Activated CD8-positive, alpha-beta memory T cell treated with anti-CD3 and anti-CD28 coated beads, Interleukin-2, amount 50 U/mL, for 4 hours (primary cell): ENCODE measurements at places on chromosomes 5 and 9.

- no peak for DNase-seq
These were observed 76.7 kb downstream of the ITGA1 start for GRCh38 chr5:52864371-52864770.

DNA sequence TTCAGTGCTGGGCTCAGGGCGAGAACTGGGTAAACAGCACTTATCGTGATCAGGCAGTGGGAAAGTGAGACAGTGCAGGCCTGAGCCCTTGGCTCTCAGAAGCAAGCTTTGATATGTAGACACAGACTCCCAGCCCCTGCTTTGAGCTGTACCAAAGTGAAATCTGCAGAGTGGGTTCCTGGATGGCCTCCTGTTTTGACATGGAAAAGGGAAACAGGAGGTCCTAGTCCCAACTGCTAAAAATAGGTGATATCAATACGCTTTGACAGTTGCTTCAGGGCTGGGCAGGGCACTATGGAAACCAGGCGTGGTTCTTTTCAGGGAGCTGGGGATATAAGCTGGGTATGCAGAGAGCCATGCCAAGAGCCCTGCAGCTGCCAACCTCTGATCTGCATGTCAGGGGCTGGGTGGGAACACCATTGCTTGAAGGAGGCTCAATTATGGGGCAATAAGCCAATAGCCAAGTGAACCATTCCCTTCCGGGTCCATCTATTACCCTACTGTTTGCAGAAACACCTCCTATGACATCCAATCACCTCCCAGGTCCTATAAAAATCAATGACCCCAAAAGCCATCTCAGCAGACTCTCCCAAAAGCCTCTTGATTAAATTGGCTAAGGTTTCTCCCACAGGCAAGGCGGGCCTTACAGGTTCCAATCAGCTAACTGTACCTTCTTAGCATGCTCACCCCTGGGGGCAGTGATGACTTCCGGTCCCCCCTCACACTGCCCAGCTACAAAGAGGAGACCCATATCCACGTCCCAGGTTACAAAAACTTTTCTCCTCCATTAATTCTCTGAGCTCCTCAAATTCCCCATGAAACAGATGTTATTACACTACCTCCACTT lies 45.8 kb downstream of the EPB41L4B start:
- no peak for DNase-seq

GRCh38 chr9:109468927-109469326 lies 29.2 kb downstream of the PTPN3 start:
- no peak for DNase-seq

DNA sequence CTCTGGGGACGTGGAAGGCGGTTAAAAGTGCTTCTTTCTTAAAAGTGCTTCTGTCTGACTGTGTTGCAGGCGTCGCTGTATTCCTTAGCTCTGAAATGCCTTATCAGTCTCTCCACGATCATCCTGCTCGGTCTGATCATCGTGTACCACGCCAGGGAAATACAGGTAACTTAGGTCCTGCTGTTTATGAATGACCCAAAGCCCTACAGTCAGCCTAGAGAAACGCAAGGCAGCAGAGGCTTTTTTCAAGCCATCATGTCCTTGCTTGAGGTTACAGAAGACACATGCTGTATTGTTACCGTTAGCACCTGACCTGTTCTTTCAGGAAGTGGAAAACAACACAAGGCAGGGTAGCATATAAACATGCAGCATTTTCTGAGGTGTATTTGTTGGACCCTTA lies 2.0 kb downstream of the KCNN2 start:
- no peak for DNase-seq

GRCh38 chr5:75051217-75051751 lies 1.1 kb downstream of the GCNT4 start:
- peak; percentile 50 for DNase-seq

- DNase-seq = no peak
These were observed 1.3 kb downstream of the EEIG1 start for GRCh38 chr9:127979333-127980059.

GRCh38 chr9:27210588-27210987 lies 86.4 kb downstream of the EQTN start:
- DNase-seq = no peak

GRCh38 chr5:16119790-16120189 lies 59.8 kb downstream of the MARCHF11 start:
- DNase-seq = no peak

- no peak for DNase-seq
These were observed 24.7 kb downstream of the ELL2 start for GRCh38 chr5:95936812-95937397.

DNA sequence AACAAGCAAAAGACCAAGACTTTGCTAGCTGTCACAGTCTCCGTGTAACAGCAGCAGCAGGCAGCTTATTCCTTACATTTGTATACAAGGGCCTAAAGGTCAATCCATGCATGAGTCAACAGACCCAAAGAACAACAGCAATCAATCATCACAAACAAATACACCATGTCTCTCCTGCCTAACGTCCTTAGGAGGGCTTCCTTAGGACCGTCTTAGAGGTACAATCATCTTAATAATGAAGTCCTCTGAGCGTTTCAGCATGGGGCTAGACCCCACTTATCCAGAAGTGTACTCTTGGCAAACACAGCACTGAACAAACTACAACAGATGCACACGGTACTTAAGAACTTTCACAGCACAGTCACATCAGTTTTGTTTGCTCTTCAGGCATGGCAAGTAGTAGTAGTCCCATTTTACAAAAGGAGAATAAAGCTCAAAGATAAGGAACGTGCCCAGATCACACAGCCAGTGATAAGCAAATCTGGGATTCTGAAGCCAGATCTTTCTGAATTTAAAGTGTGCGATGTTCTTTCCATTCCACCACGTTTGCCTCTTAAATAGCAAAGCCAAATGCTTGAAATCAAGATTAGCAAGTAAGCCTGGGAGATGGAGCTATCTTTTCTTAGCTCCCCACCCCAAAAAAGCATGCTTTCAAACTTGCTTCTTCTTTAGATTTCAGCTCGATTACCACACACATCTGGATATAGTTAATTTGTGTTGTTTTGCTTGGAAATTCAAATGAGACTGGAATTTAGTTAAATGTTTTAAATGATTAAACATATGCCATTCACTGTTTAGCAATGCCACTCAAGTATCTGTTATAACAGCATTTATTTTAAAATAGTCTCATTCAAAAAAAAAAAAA lies 24.2 kb downstream of the PSMB7 start:
- DNase-seq = no peak

- DNase-seq = no peak
These were observed 145.0 kb upstream of the PCA3 start for GRCh38 chr9:76619197-76619596.

DNA sequence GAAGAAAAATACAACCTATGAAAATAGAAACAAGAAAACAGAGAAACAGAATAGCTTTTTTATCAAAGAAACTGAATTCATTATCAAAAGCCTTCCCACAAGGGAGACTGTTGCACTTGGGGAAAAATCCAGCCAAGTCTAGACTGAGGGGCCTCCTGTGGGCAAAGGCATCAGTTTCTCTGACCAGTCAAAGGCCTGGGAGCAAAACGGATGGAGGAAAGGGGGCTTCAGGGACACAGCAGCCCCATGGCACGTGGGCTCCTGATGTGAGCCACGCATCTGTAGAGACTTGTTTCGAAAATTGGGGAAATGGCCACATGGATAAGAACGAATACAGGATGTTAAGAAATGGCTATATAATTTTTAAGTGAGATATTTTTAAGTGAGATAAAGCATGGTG lies 21.1 kb downstream of the ZDHHC11B start:
- DNase-seq = no peak

- no peak for DNase-seq
These were observed 31.8 kb downstream of the ERMP1 start for GRCh38 chr9:5800969-5801738.

GRCh38 chr5:151931260-151931659 lies 6.6 kb upstream of the GLRA1 start:
- no peak for DNase-seq

- DNase-seq = no peak
These were observed 103.9 kb downstream of the VAV2 start for GRCh38 chr9:133888048-133888808.

- no peak for DNase-seq
These were observed 91.7 kb downstream of the EDIL3 start for GRCh38 chr5:84292788-84293653.

- no peak for DNase-seq
These were observed 2.7 kb downstream of the CNTLN start for GRCh38 chr9:17137566-17137965.

DNA sequence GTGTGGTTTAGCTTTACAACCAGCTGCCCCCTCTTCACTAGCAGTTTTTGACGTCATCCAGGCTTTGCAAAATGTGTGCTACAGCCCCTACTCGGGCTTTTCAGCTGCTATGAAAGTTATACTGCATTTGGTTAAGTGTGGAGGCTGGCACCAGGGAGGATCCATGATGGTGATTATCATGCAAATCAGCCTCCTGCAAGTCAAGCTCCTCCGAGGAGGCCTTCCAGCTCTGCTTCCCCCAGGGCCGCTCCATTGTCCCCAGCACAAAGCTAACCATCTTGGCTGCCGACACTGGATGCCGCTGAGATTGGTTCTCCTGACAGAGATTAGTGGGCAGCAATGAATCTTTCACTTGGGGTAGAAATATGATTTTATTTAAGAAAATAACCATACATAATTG lies 159.6 kb downstream of the NR2F1-AS1 start:
- no peak for DNase-seq

DNA sequence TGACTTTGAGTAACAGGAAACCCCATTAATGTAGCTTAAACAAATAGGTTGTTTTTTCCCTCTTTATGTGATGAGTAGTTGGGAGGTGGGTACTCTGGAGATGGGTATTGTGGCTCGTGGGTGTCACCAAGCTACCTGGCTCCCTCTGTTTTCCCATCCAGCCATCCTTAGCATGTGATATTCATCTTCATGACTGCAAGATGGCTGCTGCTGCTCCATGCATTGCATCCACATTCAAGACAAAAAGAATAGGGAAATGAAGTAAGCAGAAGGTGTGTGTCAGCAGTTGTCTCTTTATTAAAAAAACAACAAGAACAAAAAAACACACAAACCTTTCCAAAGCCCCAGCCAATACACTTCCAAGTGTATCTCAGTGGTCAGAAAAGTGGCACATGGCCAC lies 6.5 kb upstream of the ARHGAP26 start:
- DNase-seq = no peak

- no peak for DNase-seq
These were observed 29.9 kb upstream of the MVB12B start for GRCh38 chr9:126296687-126297086.

GRCh38 chr9:125295657-125296056 lies 34.0 kb downstream of the GAPVD1 start:
- no peak for DNase-seq

DNA sequence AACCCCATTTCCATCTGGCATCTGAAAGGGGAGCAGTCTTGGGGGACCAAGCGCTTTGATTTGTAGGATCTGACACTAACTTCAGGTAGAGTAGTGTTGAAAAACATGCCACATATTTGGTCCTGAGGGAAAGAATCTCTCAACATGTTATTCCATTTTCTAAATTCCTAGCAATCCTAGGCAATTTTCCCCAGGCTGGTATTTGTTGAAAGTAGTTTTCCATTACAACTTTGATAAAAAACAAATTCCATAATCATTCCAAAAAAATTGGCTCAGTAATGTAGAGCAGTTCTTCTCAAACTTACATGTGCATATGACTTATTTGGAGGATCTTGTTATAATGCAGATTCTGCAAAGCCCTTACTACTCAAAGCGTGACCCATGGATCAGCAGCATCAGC lies 477.9 kb downstream of the ACTL7B start:
- no peak for DNase-seq

DNA sequence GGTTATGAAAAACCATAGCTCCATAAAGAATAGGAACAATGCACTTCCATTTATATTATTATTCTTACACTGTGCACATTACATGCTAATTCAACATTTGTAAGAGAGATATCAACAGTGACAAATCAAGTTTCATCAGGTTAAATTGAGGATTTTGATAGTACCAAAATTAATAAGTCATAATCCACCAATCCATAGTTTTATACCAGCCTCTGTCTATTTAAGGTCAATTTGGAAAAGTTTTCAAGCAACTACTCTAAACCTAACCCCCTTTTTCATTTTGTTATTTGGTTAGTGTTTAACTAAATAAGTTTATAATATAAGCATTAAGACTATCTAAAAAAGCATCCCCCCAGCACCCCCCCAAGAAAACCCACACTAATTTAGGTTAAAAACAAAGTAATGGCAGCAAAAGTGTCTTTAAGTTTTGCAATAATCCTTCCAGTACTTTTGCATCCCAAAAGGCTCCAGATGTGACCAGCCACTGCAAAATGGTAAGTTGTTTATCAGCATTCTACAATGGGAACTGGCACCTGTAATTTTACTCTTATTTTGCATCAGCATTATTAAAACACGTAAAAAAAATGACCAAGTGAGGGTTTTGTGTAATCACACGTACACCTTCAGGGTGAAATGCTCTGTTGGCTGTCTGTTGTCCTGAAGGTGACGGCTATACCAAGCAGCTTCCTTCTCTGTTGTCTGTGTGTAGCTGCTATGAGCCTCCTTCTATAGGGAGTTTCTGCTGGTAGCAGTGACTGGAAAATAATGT lies 36.8 kb upstream of the SSBP2 start:
- no peak for DNase-seq

GRCh38 chr9:9746826-9747225 lies 866.0 kb downstream of the PTPRD start:
- no peak for DNase-seq

DNA sequence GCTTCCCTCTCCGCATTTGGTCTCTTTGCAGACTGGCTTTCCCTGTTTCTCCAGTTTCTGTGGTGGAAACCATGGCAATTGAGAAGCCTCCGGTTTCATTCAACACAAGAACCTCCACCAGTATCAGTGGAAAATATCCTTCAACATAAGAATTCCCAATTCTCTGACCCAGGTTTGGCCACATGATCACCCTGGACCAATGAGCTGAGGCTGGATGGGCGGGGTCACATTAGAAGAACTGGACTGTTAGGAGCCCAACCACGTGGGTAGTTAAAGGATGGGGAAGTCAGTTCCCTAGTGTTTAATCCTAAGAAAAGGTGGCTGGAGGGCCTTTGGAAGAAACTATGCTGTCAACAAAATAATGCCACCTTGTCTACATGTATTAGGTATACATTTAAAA lies 336.3 kb downstream of the DMRT2 start:
- DNase-seq = no peak

DNA sequence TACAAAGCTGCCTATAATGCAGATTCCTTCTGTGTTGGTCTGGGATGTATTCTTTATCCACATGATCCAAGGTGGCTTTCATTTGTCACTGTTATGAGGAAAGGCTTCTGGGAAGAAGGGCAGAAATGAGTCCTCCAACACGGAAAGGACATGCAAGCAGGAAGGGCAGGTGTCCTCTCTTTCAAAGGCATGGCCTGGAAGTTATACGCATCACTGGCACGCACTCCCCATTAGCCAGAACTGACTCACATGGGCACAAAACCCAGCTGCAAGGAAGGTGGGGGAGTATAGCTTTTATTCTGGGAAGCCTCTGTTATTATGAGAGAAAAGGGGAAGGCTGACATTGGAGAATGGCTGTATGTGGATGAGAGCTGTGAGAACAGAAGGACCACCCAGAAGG lies 141.3 kb upstream of the ZNF618 start:
- DNase-seq = no peak
